Activated CD4-positive, alpha-beta T cell treated with anti-CD3 and anti-CD28 coated beads for 48 hours (primary cell): ENCODE measurements at places on chromosomes 12 and 14.

GRCh38 chr12:14540801-14541462 is 26.8 kb downstream of the PLBD1 start:
- DNase-seq: no peak

- DNase-seq: no peak
These were observed 488.8 kb upstream of the CCDC196 start for GRCh38 chr14:65997347-65997746.

DNA sequence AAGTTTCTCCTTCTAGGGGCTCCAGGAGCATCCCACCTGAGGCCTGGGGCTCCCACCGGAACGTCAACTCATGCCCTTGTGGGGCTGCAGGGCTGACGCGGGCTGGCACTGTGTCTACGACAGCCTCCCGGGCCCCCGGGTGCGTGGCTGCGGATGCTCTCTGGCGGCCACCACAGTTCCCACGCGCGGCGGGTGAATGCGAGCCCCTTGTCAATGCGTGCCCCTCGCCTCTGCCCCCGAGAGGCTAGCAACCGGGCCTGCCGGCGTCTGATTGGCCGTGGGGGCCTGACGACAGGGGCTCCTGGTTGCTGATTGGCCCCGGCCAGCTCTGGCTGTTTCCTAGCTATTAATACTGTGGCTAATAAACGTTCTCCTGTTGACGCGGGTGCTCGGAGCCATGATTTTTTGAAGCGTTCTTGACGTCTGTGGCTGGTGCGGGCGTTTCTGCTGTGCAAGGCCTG is 1.8 kb upstream of the MEG3 start:
- no peak for DNase-seq

GRCh38 chr12:111529424-111530368 is 69.4 kb downstream of the ATXN2 start:
- peak; percentile 70 for DNase-seq

- DNase-seq: no peak
These were observed 9.6 kb downstream of the RDH16 start for GRCh38 chr12:56947633-56948456.

GRCh38 chr14:32366256-32366879 is 37.3 kb downstream of the AKAP6 start:
- DNase-seq: no peak

GRCh38 chr12:24537083-24537860 is 411.6 kb downstream of the BCAT1 start:
- no peak for DNase-seq

DNA sequence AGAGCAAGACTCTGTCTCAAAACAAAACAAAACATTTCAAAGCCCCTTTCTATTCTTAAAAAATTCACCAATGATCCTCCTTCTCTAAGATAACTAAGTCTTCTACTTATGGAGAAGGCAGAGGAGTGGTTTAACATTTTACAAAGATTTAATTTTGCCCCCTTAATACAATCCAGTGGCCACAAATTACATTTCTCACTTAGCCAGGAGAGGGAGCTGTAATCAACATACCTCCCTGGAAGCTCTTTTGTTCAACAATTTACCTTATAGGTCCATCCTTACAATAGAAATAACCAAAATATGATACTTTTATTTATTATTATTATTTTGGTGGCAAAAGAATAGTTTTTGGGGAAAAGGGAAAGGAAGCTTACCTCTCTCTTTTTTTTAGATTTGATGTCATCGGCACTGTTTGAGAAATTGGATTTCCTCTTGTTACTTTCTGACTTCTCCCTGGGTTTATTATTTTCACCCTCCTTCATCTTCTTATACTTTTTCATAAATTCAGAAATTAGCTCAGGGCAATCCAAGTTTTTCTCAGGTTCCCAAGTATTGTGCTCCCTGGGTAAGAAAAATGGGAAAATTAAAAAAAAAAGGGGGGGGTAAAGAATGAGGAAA is 28.1 kb downstream of the CBX5 start:
- DNase-seq: no peak

GRCh38 chr12:132502149-132502881 is 12.4 kb downstream of the FBRSL1 start:
- DNase-seq: peak; percentile 27

DNA sequence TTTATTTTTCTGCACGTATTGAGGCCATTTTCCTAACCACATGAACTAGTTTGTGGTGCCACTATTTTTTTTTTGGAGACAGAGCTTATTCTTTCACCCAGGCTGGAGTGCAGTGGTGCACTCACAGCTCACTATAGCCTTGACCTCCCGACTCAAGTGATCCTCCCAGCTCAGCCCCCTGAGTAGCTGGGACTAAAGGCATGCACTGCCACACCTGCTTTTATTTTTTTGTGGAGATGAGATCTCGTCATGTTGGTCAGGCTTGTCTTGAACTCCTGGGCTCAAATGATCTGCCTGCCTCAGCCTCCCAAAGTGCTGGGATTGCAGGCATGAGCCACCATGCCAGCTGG is 60.1 kb downstream of the DIP2B start:
- no peak for DNase-seq

DNA sequence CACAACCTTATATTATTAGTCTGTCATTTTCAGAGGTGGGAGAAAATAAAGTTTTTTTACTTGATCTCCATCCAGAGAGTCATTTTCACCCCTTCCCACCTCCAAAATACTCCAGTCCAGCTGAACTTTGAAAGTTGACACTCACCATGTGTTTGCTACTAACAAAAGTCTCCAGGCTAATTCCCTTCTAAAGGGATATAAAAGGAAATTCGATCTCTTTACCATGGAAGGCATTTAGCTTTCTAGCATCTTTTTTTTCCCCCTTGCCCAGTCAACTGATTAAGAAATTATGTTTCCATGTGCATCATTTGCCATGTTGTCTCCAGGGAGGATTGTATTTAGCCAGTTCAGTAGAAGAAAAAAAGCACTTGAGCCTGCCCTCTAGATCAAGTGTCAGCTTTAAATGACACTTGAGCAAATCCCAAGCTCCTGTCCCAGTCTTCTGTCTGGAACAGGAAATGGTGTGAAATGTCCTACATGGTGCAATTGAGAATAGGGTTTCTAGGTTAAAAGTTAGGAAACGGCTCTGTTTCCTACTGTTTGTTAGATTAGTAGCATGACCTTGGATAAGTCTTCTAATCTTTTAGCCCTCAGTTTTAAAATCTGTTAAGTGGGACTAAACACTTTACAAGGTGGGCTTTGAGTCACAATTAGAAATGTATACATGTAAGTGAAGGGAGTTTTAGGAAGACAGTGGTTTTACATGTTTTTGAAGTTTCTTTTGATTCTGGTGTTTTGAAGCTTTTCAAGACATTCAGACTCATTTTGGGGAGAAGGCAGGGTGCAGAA is 67.2 kb downstream of the GNS start:
- DNase-seq: no peak

DNA sequence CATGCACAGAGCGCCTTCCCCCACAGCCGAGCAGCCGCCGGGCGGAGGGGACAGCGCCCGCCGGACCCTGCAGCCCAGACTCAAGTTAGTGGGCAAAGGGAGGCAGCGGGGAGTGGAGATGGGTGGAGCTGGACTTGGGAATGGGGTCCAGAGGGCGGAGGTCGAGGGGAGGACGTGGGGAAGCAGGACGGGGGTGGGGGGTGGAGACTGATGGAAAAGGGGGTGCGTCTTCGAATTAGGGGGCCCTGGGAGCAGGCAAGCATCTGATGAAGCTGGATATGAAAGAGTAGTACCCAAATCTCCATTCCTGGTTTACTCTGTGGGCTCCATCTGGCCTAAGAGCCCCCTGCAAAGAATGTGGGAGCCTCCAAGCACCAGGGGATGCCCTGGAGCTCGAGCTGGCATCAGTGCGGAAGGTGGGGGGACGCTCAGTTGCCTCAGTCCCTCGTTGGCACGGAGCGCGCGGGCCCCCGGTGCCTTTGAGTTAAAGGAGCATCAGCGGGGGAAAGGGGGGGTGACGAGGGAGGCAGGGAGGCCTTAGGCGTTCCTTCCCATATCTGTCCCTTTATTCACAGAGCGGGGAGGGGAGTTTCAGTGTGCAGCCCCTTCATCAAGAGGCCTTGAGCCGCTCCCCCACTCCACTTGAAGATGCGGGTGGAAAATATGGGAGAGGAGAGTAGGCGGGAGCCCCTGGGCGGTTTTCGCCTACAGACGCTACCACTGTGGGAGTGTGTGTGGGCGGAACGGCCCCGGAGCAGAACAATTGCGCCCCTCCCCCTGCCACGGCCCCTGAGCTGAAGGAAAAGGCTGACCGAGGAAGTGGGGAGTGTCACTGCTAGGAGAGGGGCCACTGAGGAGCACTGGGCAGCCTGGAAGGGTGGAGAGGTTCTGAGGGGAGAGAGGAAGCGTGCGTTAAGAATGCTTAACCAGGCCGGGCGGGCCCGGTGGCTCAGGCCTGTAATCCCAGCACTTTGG is 644 bp downstream of the NAB2 start:
- DNase-seq: peak; percentile 68

- no peak for DNase-seq
These were observed 408.2 kb downstream of the AEBP2 start for GRCh38 chr12:19847294-19848059.

GRCh38 chr12:25904442-25904841 is 54.0 kb upstream of the RASSF8 start:
- no peak for DNase-seq

DNA sequence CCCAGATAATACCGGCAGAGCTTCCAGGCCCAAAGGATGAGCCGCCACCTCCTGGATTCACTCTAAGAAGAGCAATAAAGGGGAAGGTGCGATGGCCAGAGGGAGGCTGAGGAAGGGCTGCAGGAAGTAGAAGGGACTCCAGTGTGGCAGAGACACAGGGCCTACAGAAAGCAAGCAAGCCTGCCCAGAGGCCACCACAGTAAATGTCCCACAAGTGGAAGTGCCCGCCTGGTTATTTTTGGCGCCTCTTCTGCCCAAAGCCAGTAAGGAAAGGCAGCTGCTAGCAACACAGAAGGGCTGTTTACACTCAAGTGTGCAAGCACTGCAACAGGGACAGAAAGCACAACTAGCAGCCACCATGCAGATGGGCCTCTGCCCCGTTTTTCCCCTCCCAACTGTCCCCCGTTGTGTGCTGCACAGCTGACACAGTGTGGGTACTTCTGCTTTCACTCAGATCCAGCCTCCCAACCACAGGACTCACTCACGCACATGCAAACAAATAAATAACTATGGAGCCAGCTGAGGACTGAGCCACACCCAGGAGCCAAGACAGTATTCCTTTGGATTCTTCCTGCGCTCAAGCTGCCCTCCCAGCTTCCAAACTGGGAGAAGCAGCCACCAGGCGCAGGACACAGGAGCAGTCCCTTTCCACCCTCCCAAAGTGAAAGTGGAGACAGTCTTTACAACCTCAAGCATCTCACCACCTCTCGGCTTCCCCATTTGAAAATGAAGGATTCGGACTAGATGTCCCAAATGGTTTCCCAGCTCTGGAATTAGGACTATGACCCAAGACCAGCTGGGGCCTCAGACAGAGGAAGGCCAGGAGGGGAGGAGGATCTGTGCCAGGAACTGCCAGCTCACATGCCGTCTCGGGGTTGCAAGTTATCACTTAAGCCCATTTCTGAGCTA is 40.0 kb upstream of the PNMA1 start:
- DNase-seq: peak; percentile 73

GRCh38 chr14:56482310-56482911 is 97.2 kb upstream of the TMEM260 start:
- peak; percentile 9 for DNase-seq

- DNase-seq: no peak
These were observed 65.8 kb upstream of the TMPO start for GRCh38 chr12:98449584-98449983.

- no peak for DNase-seq
These were observed 55.6 kb downstream of the TSPAN9 start for GRCh38 chr12:3132636-3133404.

- DNase-seq: peak; percentile 45
These were observed 9.8 kb downstream of the CTDSP2 start for GRCh38 chr12:57836442-57837375.

GRCh38 chr12:4984971-4985370 is 58.7 kb upstream of the KCNA5 start:
- no peak for DNase-seq

DNA sequence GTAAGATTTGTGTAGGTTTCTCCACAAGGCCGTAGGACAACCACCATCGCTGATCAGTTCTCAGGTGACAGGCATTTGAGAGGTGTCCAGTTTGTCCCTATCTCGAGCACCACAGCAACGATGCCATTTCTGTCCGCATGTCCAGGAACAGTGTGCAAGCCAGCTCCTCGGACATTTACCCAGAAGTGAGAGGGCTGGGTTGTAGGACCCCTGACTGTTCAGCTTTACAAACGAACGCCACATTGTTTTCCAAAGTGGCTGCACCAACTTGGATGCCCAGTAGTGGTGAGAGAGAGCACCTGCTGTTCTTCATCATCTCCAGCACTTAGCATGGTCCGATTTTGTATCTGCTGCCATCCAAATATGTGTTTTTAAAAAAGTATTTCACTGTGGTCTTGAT is 38.6 kb downstream of the CYP46A1 start:
- no peak for DNase-seq

- no peak for DNase-seq
These were observed 38.1 kb downstream of the GOLGA5 start for GRCh38 chr14:92832137-92832700.

- no peak for DNase-seq
These were observed 193.9 kb downstream of the FUT8 start for GRCh38 chr14:65606460-65606859.

GRCh38 chr12:3304436-3305165 is 186.4 kb upstream of the PRMT8 start:
- DNase-seq: no peak

DNA sequence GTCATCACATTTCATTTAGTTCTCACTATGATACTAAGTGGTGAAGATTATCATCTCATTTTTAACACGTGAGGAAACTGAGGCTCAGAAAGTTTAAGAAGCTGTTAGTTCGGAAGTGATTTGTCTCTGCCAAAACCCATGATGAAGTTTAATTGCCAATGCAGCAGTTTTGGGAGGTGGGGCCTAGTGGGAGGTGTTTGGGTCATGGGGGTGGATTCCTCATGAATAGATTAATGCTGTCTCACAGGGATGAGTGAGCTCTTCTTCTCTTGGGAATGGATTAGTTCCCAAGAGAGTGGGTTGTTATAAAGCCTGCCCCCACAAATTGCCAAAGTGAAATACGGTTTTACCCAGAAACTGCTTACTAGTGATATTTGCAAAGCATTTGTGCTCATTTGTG is 91.5 kb upstream of the IGF1 start:
- DNase-seq: no peak

- no peak for DNase-seq
These were observed 973 bp downstream of the P2RX2 start for GRCh38 chr12:132619386-132620112.

DNA sequence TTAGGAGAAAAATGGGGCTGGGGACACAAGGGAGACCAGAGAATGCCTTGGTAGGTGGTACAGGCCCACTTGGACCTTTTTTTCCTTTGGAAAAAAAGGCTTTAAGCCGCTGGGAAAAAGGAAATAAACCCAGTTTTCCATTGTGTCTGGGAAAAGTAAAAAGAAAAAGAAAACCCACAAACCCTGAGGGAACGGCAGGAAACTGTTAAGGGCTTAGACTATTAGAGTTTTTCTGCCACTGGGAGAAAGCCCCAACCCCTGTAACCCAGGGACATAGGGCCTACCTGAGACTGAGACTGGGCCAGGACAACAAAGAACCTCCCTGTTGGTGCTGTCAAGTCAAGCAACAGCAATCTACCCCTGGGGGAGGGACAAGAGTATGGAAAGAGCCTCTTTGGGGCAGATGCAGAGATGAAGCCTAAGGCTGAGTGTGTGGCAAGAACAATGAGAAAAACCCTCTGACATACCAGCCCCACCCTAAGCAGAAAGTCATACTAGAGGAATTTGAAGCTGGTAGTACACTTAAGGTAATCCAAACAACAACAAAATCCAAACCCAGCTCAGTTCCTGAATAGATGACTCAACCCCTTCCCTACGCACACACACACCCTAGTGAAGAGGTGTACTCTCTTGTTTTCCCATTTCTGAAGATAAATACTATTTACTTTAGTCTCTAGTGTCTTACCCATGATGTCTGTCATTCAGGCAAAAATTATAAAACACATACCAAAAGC is 22.8 kb downstream of the ATF1 start:
- no peak for DNase-seq
